ENCODE measurements at places on chromosomes 11 and 22.

- H3K4me3 ChIP-seq, result no peak overlapping the region
- no peaks in the 10 kb centered on the region for H3K36me3 ChIP-seq
- peaks cover 21% of the 10 kb centered on the region for H3K27me3 ChIP-seq
- H3K4me1 ChIP-seq, result no peaks in the 10 kb centered on the region
These were observed 117.4 kb upstream of the TMEM45B start for GRCh38 chr11:129698212-129698611.

DNA sequence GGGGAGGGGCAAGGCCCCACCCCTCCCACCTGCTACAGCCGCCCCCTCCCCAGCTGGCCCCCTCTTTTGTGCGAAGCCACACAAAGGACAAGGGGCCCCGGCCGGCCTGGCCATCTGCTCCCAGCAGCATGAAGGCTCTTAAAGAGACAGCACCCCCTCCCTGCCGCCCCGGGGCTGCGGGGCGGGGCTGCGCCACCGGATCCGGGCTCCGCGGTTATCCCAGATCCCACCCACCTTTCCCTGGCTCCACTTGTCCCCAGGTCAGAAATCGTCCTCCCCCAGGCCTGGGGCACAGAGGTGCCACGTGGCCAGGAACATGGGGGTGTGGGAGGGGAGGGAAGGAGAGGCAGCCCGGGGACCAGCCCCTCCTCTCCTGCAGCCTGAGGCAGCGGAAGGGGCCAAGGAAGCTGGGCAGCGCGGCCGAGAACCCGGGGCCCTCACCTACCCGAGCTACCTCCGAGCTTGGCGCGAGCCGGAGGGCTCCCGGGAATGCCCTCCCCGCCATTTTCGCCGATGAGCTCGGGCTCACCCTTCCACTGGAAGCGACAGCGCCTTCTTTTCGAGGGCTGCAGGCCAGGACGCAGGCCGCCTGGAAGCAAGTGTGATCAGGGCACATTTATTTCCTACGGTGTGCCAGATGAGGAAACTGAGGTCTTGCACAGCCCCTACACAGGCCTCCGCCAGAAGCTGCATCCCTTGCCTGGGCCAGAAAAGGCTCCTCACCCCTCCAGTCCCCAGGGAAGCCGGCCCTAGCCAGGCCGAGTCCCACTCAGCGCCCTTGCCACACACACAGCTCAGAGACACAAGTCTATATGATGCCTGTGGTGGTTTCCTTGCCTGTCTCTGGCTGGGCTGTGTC lies 2.5 kb upstream of the RCOR2 start:
- DNase-seq, result peak; percentile 79
- H3K4me1 ChIP-seq, result peaks cover 40% of the 10 kb centered on the region
- H3K27me3 ChIP-seq, result no peaks in the 10 kb centered on the region
- peak overlapping the region; percentile 2 for H3K4me3 ChIP-seq
- no peaks in the 10 kb centered on the region for H3K36me3 ChIP-seq
- peak overlapping the region; percentile 93 for H3K27ac ChIP-seq

DNA sequence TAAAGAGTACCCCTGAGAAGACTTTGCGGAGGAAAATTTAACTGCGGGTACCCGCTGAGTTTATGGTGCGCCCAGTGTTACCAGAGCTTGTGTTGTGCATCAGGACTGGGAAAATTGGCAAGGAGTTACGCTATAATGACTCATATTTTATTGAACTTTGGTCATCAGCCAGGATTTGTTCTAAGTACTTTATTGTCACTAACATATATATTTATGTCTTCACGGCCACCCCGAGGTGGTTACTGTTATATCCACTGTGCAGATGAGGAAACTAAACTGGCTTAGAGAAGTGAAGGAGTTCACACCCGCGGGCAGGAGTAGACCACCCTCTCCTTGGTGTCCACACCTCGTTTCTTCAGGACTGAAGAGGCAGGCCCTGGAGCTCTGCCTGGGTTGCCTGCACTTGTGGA lies 667 bp downstream of the ACCS start:
- no peaks in the 10 kb centered on the region for H3K27me3 ChIP-seq
- no peaks in the 10 kb centered on the region for H3K4me1 ChIP-seq
- no peak for DNase-seq

DNA sequence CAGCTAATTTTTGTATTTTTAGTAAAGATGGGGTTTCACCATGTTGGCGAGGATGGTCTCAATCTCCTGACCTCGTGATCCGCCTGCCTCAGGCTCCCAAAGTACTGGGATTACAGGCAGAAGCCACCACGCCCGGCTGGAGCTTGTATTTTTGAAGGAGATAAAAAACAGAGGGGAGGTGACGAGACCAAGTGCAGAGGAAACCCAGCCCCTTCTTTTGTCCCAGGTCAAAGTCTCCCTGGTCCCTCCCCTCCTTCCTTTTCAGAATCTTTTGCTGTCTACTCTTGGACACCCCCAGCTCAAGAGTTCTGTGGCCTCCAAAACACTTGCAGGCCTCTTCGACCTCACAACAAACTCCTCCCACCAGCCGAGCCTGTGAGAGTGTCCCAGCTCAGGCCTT lies 12.2 kb upstream of the TMEM184B start:
- no peak for DNase-seq
- H3K4me3 ChIP-seq, result no peak overlapping the region
- H3K4me1 ChIP-seq, result peaks cover 4% of the 10 kb centered on the region
- H3K27ac ChIP-seq, result no peak overlapping the region
- H3K27me3 ChIP-seq, result no peaks in the 10 kb centered on the region

- no peaks in the 10 kb centered on the region for H3K27me3 ChIP-seq
- no peak overlapping the region for H3K4me3 ChIP-seq
- no peaks in the 10 kb centered on the region for H3K36me3 ChIP-seq
- H3K4me1 ChIP-seq, result no peaks in the 10 kb centered on the region
- H3K27ac ChIP-seq, result no peak overlapping the region
- DNase-seq, result no peak
These were observed 394.1 kb downstream of the MN1 start for GRCh38 chr22:27407369-27407985.
